ENCODE measurements at places on chromosomes 4 and X.

DNA sequence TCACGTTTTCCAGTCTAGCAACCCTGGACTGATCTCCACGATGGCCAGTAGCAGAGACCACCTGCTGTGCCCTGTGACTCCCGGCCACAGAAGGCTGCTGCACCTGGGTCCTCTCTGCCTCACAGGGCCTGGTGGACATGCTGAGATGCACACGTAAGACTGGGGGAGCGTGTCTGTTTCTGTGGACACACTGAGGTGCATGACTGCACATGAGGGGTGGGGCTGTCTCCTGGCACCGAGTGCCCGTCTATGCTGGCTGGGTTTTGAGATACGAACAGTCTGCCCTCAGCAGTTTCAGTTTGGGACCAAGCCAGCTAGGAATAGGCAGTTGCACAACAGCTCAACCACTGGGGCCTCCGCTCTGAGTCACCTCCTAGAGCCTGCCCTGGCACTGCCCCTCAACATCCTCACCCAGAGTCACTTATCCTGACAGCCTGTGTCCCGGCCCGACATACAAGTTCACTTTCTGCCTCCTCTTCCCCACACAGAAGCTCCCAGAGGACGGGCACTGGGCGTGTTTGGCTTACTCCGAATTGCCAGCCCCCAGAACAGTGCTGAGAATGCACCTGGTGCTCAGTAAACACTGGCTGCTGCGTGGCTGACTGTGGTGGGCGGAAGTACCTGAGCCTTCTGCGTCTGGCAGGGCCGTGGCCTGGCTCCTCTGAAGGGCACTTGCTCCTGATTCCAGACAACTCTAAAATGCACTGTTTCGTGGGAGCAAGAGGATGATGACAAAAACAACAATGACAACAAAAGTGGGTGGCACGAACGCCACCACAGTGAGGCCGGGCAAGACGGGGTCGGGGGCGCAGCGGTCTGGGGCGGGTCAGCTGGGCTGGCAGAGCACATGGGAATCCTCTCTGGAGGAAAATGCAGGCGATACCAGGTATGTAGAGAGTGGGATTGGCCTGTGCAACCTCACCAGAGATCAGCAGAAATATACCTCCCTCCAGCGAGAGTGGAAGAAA is 30.9 kb downstream of the RNF212 start:
- no peak for DNase-seq

DNA sequence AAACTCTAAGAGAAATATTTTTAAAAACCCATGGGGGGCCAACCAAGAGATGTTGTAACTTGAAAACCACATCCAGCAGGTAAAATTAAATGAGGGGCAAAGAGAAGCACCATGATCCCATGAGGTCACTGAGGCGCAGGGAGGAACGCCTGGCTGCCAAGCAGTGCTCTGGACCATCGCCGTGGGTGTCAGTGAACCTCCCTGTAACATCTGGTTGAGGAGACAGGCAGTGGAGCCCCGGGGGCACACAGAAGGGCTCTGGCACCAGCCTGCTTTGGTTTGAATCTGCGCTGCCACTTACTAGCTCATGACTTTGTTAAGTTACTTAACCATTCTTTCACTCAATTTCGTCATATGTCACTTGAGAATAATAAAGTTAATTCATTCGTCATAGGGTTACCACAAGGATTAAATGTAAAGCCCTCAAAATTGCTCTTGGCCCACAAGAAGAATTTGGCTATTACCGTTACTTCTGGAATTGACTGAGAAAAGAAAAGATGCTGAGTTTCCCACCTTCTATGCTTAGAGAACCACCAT is 41.6 kb upstream of the SLC25A4 start:
- no peak for DNase-seq

GRCh38 chr4:159308566-159309340 is 205.9 kb downstream of the RAPGEF2 start:
- DNase-seq: no peak

- no peak for DNase-seq
These were observed 244.7 kb downstream of the CBR4 start for GRCh38 chr4:168765322-168765721.

DNA sequence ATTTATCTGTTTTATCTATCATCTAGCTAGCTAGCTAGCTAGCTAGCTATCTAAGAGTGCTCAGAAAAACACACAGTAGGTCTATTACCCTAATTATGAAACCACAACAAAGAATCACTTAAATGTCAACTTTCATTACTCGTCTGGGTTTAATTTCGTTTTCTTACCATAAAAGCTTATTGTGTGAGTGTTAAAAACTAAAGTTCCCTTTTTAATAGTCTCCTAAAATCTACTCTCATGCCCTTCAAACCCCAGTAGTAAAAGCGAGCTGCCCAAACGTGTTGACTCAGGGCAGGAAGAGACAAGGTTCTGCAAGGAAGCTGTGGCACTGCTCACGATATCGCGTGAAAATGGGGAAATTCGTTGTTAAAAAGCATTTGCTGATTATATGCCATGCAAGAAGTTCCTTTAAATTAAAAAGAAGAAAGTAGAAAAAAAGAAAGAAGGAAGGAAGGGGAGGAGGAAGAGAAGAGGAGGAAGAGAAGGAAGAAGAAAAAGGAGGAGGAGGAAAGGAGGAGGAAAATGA is 595 bp downstream of the MBNL3 start:
- DNase-seq: no peak

DNA sequence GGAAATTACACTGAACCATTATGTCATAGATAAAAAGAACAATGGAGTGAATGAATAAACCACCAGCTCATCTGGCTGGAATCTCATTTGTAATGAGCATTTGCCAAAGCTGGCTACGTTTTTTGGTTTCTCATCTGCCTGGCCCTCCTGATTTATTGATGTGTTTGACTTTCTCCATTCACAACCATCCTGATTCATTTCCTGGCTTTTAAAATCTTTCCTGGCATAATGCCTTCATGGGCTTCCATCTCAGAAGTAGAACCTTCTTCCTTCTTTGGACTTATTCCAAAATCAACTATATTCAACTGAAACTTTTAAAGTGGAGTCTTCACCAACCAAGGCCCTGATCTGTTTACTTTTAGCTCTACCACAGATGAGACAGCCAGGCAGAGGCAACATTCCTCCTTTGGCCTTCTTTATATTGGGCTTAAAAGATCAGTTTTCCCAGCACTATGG is 36.0 kb upstream of the ARSJ start:
- DNase-seq: no peak

- DNase-seq: no peak
These were observed 405.8 kb upstream of the HTR2C start for GRCh38 chrX:114178126-114178525.

- no peak for DNase-seq
These were observed 394.4 kb upstream of the ADGRL3 start for GRCh38 chr4:60805500-60806313.

GRCh38 chr4:160038615-160039014 is 935.7 kb downstream of the RAPGEF2 start:
- DNase-seq: no peak

- DNase-seq: peak; percentile 33
These were observed 765 bp downstream of the ENOPH1 start for GRCh38 chr4:82430964-82431745.

DNA sequence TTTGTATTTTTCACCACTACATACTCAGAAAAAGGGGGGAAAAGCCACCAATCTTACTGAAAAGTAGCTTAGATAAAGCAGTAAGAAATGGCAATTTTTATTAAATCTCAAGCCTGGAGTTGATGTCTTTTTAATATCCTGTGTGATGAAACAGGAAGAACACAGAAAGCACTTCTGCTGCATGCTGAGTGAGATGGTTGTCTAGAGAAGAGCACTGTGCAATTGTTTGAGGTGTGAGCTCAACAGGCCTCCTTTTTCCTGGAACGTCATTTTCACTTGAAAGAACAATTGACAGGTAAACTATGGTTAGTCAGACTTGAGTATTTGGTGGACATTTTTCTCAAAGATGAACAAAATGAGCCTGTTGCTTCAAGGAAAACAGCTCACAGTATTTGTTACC is 73.9 kb downstream of the RTL5 start:
- DNase-seq: no peak

DNA sequence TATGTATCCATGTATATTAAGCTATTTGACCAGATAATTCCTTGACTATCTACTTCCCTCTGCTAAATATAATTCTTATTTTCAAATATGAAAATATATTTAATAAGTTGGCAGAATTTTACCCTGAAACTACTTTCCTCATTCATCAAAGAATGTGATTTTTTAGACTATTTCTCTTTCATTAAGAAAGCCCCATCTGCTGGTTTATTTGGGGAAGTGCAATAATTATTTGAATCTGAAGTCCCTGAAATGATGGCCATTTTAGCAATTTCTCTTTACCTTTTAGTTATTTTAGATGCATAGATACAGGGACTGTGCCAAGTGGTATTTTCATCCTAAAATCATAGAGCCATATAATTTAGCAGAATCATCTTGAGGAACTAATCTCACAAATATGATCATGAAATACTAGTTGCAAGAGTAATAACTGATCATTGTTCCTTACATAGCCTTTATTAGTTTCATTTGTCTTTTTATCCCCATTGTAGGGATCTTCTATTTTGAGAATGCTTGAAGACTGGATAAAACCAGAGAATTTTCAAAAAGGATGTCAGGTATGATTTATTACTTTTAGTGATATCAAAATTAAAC is 39.0 kb downstream of the ENPEP start:
- no peak for DNase-seq

GRCh38 chr4:99504804-99505502 is 5.9 kb upstream of the C4orf17 start:
- DNase-seq: no peak

DNA sequence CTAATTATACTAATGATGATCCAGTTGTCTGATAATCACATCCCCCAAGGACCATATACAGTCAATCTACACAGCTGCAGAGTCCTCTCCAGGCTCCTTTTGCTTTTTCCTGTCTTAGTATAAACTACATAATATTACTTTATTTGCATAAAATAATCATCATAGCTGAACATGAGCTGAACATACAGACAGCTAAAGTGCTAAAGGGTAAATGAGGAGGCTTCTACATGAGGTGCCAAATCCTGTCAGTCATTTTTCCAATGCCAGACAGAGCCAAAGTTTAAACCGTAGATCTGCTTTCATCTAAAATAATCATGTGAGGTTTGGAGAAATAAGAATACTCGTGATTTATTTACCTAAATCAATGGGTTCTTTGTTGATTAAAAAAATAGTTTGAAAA is 1530.1 kb upstream of the PABPC4L start:
- DNase-seq: no peak

GRCh38 chr4:40216622-40217366 is 20.0 kb downstream of the RHOH start:
- no peak for DNase-seq

- no peak for DNase-seq
These were observed 132.3 kb downstream of the NDST4 start for GRCh38 chr4:114980932-114981708.

GRCh38 chr4:54095110-54095825 is 4.7 kb upstream of the GSX2 start:
- DNase-seq: no peak

DNA sequence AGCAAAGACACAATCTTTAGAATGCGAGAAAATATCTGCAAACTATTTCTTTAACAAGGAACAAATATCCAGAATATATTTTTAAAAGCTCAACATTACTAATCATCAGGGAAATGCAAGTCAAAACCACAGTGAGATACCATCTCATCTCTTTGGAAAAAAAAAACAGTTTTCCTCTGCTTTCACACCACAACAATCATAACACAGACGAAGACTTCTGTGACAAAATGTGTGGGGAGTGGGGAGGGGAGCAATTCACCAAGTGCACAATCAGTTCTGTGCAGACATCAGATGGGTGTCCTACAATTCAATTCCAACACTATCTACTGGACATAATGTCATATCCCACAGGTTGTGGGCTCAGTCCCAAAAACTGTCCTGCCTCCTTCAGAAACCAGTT is 293.2 kb upstream of the SLC7A11 start:
- DNase-seq: no peak

GRCh38 chr4:97507587-97508245 is 635.6 kb downstream of the STPG2 start:
- DNase-seq: no peak

- no peak for DNase-seq
These were observed 5.8 kb downstream of the CCNQ start for GRCh38 chrX:153592966-153593688.

DNA sequence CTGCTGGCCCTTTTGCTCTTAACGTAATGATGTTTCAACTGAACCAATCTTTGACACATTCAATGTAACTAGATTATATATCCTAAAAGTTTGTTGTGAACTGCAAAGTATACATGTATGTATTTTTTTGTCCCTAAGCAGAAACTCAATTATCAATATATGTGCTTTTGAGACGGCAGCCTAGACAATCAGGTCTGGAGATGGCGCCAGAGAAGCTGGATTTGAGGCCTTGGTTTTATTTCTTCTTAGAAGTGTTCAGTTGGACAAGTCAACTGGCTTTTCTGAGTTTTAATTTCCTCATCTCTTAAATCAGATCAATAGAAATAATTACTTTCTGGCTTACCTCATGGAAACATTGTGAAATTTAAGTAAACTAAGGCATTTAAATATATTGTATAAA is 62.5 kb downstream of the DCAF8L1 start:
- no peak for DNase-seq

- DNase-seq: no peak
These were observed 326.4 kb downstream of the PPP3CA start for GRCh38 chr4:101020956-101021355.

GRCh38 chr4:48228949-48229348 is 40.7 kb downstream of the TEC start:
- no peak for DNase-seq

DNA sequence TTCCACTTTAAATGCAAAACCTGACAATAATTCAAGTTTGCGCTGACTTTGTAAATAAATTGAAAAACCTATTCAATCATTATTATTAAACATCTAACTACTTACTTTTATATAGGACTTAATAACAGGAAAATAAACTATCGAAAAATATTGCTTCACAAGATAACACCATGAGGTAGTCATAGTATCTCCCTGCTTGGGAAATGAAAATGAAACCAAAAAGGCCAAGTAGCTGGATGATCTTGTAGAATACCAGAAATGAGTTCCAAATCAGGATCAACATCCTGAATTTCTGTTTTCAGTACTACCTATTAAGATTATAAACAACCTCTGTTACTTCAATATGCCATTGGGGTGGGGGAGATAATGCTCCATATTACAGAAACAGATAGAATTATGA is 58.9 kb downstream of the CHIC2 start:
- no peak for DNase-seq

DNA sequence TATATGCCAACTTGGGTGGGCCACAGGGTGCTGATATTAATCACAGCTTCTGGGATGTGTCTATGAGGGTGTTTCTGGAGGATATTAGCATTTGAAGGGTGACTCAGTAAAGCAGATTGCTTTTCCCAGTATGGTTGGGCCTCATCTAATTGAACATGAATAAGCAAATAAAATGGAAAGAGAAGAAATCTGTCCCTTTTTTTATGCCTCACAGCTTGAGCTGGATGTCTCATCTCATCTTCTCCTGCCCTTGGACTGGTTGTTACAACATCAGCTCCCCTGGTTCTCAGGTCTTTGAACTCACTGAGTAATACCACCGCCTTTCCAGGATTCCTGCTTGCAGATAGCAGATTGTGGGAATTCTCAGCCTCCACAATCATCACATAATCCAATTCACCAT is 1149.2 kb downstream of the PCDH18 start:
- DNase-seq: no peak

- DNase-seq: no peak
These were observed 31.4 kb upstream of the SLC25A31 start for GRCh38 chr4:127698789-127699200.

All from activated T-helper 1 cell treated with Interleukin-2 at 50 U/mL for 16 hours (primary cell).